ENCODE measurements at places on chromosomes 12 and 14. TPM values are rescaled to one million over a fixed set of nuclear protein-coding genes. Genes with fewer than 3 reads are reported as not detected.

TGFB3 gene
- polyA plus RNA-seq = 1.1 TPM

KRT2 gene
- 0.69 TPM for polyA plus RNA-seq

TMEM229B gene
- polyA plus RNA-seq = 1.5 TPM

CACNA1C gene
- polyA plus RNA-seq = not detected
